ENCODE measurements at places on chromosomes 16 and 17.

DNA sequence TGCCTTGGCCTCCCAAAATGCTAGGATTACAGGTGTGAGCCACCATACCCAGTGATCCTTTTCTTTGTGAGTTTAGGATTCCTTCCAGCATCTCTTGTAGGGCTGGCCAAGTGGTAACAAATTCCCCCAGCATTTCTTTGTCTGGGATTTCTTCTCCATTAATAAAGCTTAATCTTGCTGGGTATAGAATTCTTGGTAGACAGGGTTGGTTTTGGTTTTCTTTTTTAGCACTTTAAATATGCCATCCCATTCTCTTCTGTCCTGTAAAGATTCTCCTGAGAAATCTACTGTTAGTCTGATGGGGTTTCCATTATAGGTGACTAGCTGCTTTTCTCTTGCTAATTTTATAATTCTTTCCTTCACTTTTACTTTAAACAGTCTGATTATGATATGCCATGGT is 173.0 kb upstream of the TOM1L1 start:
- DNase-seq: no peak

- no peak for DNase-seq
These were observed 21.7 kb upstream of the CDH13 start for GRCh38 chr16:82605076-82605475.

- DNase-seq: peak; percentile 3
These were observed 32.6 kb downstream of the TMEM100 start for GRCh38 chr17:55690105-55690508.

GRCh38 chr17:78958641-78959127 is 21.0 kb downstream of the LGALS3BP start:
- no peak for DNase-seq

GRCh38 chr17:165939-166338 is 15.5 kb downstream of the DOC2B start:
- DNase-seq: no peak

DNA sequence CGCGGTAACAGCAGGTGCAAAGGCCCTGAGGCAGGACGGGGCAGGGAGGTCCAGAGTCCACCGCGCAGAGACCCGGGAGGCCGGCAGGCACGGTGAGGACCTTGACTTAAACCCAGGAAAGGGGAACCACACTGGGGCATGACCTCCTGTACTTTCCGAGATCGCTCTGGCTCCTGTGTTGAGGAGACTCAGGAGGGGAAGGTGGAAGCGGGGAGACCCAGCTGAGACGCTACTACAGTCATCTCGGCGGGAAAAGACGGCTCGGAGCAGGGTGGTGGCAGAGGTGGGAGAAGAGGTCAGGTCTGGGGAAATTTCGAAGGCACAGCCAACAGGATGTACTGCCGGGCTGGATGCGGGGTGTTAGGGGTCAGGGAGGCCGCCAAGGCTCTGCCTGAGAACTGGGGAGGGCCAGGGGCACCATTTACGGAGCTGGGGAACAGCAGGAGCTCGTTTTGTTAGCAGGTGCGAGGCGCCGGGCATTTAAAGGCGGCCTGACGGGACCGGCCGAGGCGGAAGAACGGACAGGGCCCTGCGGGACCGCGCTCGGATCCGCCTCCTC is 22.3 kb downstream of the NPTX1 start:
- no peak for DNase-seq

DNA sequence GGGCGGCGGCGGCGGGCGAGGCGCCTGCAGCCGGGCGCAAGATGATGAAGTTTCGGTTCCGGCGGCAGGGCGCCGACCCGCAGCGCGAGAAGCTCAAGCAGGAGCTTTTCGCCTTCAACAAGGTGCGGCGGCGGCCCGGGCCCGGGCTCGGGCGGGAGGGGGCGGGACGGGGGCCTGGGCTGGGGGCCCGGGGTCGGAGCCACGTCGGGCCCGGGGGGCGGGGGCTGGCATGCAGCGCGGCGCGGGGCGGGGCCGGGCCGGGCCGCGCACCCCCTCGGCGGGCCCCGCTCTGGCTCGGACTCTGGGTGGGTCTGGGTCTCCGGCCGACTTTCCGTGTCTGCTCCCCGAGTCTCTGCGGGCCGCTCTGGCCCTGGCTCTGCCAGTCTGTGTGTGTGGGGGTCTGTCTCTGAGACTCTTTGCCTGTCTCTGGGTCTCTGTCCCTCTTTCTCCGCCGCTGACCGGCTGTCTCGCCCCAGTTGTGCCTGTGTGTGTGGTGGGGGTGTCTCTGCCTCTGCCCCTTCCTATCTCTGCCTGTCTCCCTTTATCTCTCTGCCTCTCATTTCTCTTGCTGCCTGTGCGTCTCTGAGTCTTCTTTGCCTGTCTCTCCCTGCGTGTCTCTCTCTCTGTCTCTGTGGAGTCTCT is 328 bp downstream of the LLGL1 start:
- DNase-seq: peak; percentile 54

DNA sequence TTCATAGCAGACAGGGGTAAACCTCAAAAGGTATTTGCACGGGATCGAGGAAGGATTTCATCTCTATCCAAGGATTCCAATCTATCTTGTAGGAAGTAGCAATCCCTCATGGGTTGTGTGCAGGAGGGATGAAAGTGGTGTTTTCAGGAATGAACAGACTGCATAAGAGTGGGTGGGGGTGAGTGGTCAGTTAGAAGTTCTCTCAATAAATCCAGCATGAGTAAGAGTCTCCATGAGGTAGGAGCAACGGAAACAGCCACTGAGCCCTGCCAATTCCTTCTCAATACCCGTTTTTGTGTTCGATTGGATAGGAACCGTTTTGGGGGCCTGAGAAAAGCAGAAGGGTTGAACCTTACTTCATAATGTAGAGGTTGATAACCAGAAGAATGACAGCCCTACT is 375.6 kb downstream of the SOX9 start:
- no peak for DNase-seq

DNA sequence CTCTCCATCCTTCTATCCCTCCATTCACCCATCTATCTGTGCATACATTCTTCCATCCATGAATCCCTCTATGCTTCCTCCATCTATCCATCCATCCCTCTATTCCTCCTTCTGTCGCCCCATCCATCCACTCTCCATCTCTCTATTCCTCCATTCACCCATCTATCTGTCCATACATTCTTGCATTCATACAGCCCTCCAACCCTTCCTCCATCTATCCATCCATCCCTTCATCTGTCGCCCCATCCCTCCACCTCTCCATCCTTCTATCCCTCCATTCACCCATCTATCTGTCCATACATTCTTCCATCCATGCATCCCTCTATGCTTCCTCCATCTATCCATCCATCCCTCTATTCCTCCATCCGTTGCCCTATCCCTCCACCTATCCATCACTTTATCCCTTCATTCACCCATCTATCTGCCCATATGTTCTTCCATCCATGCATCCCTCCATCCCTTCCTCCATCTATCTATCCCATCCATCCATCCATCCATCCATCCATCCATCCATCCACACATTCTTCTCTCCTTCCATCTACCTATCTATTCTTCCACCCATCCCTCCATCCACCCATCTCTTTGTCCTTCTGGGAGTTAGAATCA is 272.5 kb upstream of the TNRC6C start:
- no peak for DNase-seq

DNA sequence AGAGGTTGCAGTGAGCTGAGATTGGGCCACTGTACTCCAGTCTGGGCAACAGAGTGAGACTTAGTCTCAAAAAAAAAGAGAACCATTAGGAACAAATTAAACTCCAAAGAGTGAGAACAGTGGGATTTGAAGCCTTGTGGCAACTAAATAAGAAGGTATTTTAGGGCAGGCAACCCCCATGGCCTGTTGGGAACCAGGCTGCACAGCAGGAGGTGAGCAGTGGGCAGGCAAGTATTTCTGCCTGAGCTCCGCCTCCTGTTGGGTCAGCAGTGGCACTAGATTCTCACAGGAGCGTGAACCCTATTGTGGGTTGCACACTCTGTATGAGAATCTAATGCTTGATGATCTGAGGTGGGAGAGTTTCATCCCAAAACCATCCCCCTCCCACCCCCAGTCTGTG is 57.6 kb upstream of the MED9 start:
- no peak for DNase-seq

DNA sequence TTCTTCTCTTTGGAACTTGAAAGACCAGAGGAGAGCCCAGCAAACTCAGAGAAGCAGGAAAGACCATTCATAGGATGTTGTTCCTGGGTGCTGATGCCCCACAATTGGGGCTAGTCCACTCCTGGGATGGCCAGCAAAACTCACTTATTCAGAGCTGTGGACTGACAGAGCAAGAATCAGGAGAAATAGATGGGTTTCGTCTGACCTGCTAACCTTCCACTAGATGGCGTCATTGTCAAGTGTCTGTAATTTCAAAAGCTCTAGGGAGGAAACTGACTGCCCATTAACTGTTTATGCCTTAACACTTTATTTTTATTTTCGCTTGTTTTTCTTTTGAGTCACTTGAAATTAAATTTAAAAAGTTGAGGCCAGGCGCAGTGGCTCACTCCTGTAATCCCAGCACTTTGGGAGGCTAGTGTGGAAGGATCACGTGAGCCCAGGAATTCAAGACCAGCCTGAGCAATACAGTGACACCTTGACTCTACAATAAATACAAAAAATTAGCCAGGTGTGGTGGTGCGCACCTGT is 28.7 kb upstream of the MILR1 start:
- DNase-seq: no peak

GRCh38 chr17:6551869-6552531 is 4.4 kb downstream of the PITPNM3 start:
- no peak for DNase-seq

DNA sequence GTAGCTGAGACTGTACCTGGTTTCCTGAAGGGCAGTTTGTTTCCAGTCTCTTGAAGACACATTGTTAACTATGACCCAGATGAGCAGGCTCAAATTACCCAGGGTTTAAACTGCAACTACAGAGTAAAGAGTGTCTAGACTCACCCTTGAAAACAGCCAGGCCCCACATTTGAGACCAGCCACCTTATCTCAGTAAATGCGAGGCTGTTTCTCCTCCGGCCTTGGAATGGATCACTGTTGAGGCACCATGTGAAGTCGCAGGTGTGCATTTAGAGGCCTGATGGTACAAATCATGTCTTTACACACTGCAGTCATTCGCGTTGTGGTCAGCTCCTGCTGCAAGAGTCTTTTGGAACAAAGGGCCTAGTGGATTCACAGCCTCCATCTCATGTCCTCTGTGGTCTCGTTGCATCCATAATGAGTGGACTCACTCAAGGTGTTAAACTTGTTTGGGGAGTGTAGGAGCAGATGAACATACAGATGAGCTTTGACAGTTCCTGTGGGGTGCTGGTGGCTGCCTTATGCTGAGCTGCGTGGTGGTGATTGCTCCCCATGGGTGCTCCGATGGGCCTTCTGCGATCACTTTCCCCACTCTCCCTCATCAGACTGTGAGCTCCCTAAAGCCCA is 18.5 kb upstream of the N4BP1 start:
- no peak for DNase-seq

- no peak for DNase-seq
These were observed 85.2 kb downstream of the SPAG9 start for GRCh38 chr17:51035431-51035830.

DNA sequence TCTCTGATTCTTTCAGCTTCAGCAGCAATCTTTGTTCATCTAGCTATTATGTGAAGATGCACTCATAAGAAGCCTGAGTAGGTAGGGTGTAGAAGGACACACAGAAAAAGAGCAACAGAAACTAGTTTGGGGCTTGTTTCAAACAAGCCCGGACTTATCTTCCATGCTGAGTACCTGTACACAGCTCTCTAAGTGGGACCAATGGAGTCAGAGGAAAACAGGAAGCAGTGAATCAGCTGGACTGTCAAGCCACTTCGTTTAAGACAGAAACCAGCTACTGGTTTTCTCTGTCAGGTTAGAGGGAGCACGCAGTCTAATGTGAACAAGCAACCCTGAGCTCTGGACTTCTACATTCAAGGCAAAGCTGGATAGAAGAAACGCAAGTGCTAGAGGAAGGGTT is 16.0 kb downstream of the MAP2K6 start:
- no peak for DNase-seq

- DNase-seq: no peak
These were observed 11.6 kb upstream of the LYRM9 start for GRCh38 chr17:27904534-27905446.

GRCh38 chr17:74295625-74296547 is 21.9 kb downstream of the DNAI2 start:
- DNase-seq: no peak

- no peak for DNase-seq
These were observed 39.4 kb downstream of the WDR45B start for GRCh38 chr17:82608816-82609215.

- DNase-seq: no peak
These were observed 11.4 kb downstream of the SCGB1C2 start for GRCh38 chr17:148757-149156.

- peak; percentile 92 for DNase-seq
These were observed 3.0 kb downstream of the BORCS6 start for GRCh38 chr17:8186787-8187516.

GRCh38 chr17:75341784-75342486 is 52.7 kb upstream of the SLC25A19 start:
- no peak for DNase-seq

DNA sequence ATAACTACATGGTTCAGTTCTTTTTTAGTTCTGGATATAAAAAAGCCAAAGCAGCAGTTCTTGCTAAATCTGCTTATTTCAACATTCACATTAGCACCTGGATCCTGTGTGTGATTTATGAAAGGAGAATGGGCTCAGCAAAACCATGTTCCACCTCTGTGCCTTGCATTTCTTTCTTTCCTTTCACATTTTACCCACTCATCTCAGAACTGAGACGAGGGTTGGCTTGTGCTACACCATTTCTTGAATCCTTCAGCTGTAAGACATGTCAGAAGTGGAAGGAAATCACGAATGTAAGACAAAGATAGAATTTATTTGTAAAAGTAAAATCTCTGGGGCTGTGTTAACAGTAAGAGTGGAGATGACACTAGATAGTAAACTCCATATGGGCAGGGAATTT is 1.2 kb upstream of the UTP6 start:
- no peak for DNase-seq

DNA sequence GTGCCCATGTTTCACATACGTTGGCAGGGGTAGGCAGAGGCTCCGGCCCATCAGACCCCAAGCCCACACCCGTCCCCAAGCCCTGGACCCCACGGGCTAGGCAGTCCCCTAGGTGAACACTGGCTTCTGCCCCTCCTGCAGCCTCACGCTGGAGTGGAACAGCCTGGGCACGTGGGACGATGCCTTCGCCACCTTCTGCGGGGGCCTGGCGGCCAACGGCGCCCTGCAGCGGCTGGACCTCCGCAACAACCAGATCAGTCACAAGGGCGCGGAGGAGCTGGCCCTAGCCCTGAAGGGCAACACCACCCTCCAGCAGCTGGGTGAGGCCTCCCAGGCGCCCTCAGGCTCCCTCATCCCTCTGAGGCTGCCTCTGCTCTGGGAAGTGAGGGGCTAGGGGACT is 1.8 kb downstream of the LRRC45 start:
- DNase-seq: no peak

- no peak for DNase-seq
These were observed 273.0 kb upstream of the IRX5 start for GRCh38 chr16:54657709-54658102.

- peak; percentile 17 for DNase-seq
These were observed 934 bp downstream of the MAFG start for GRCh38 chr17:81926451-81927151.

GRCh38 chr17:78922816-78923498 is 2.2 kb downstream of the TIMP2 start:
- no peak for DNase-seq

- no peak for DNase-seq
These were observed 11.4 kb upstream of the MLYCD start for GRCh38 chr16:83887564-83887963.

- DNase-seq: no peak
These were observed 15.9 kb upstream of the CLEC18C start for GRCh38 chr16:70157477-70158260.

- DNase-seq: no peak
These were observed 16.3 kb downstream of the IRF8 start for GRCh38 chr16:85915125-85915845.

- no peak for DNase-seq
These were observed 1.5 kb upstream of the NHERF2 start for GRCh38 chr16:2025251-2025650.

- DNase-seq: no peak
These were observed 8.9 kb downstream of the CALB2 start for GRCh38 chr16:71367241-71367976.

Data from CD8-positive, alpha-beta T cell (primary cell).